ENCODE measurements at places on chromosomes 7 and 10.

DNA sequence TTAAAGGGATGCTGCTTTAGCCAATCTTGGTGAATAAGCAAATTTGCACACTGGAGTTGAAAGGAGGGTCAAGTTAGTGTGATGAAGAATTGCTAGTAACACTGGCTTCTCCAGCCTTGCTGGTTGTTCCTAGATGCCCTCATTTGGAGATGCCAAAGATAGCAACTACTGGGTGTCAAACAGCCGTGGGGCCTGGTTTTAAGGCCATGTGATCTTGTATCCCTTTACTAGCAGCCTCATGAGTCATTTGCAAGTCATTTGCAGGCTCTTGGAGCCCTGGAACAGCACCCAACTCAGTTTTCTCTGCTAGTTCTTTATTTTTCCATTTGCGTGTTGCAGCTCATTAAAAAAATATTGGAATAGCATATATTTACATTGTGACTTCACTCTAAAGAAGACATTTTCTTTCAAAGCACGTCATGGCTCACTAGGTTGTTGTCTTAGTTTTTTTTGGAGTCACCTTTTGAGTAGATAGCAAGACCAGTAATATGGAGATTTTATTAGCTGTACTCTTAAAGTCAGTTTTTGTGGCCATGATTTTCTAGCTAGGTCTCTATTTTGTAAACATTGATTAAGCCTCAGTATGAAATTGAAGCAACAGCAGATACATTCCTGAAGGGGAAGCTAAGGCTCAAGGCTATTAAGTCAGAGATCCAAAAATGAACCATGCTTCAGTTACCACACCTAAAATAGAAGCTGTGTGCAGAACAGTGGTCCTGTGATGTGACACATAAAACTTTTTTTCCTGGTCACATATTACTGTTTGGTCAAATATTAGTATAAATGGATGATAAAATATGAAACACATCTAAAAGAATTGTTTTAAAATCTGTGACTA lies 1.3 kb downstream of the LSMEM1 start:
- no peak for DNase-seq

GRCh38 chr7:152338561-152338960 lies 97.2 kb downstream of the KMT2C start:
- DNase-seq = no peak

GRCh38 chr10:93947055-93947454 lies 46.7 kb upstream of the PLCE1 start:
- no peak for DNase-seq

DNA sequence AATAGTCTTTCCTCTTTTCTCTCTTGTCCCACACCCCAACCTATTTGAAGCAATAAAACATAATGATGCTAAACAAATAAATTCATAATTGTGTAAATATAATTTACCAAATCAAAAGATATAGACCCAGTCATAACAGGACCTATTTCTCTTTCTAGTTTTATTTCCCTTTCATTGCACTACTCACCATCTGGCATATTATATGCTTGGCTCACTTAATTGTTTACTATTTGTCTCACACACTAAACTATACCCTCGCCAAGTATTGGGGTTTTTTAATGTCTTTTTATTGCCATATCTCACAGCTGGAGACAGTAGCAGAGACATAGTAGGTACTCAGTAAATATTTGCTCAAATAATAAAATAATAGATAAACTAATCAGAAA lies 597.5 kb upstream of the PCDH15 start:
- DNase-seq = no peak

- no peak for DNase-seq
Measured at GRCh38 chr7:141071855-141072547, 1.9 kb upstream of the TMEM178B start.

DNA sequence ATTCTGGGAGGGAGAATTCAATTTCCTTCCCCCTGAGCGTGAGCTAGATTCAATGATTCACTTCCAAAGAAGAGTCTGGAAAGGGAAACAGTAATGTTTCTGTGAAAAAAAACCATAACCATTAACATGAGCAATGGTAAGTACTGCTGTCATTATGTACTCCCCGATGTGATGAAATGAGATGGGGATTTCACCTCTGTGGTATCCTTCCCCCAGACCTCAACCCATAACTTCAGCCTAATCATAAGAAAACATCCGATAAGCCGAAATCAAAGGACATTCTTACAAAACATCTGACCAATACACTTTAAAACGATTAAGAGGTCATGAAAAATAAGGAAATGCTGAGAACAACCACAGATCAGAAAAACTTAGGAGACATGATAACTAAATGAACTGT lies 27.2 kb downstream of the EZH2 start:
- DNase-seq = no peak

DNA sequence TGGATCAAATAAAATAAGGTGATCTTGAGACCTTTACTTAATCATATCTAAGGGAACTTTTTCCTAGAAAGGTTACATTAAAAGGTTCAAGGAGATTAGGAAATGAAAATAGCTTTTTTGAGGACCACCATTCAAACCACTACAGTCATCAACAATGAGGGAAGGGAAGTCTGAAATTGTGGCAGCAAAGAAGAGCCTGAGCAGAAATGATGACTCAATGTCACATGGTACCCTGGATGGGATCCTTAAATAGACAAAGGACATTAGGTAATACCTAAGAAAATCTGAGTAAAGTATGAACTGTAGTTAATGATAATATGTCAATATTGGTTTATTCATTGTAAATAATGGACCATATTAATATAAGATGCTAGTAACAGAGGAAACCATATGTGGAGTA lies 236.0 kb downstream of the SEMA3D start:
- no peak for DNase-seq

GRCh38 chr10:112813866-112814591 lies 136.0 kb upstream of the TCF7L2 start:
- DNase-seq = no peak

DNA sequence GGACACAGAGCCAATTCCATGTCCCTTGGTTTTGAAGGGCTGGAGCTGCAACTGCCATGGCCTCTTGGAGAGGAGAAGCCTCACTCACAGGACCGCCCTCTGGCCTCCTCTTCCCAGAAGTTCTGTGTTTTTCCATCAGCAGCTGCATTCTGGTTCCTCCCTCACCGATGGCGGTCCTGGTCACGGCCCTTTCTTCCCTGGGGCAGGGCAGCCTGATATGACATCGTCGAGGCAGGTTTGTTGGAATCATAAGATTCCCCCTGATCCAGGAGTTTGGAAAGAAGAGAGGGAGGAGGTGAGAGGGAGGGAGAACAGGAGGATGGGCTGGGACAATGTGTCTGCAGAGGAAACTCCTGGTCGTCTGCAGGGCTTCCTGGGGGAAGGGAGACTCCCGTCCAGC lies 82.7 kb upstream of the PDZD8 start:
- DNase-seq = no peak

- no peak for DNase-seq
Measured at GRCh38 chr10:117631276-117632145, 89.0 kb downstream of the EMX2 start.

- no peak for DNase-seq
Measured at GRCh38 chr7:122626785-122627184, 72.1 kb downstream of the RNF133 start.

GRCh38 chr10:77355844-77356243 lies 281.8 kb downstream of the KCNMA1 start:
- DNase-seq = no peak

DNA sequence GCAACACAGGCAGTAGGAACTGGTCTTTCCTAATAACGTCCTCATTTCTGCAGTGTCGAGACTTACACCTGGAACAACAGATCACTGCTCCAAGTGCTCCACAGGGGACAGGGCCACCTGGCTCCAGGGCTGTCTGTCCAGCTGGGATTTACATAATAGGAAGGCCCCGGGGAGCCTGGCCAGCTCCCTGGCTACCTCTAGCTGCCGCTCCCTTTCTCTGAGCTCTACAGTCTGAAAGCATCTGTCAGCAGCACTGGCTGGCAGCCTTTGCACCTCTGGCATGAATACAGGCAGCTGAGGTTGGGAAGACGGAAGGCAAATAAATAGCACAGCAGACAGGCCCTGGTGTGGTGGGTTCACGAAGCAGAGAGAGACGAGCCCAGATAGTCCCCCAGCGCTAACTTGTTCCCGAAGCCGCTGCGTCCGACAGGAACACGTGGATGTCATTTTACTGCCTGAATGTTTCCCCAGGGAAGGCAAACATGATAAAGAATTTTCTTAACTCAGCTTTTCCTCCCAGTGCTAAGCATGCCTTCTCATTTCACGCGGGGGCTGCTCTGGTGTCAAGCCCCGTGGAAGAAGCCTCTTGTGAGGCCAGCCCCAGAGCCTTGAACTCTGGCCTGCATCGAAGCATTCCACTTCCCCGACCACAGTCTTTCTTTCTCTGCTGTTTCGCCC lies 105.4 kb downstream of the ITIH5 start:
- DNase-seq = no peak

GRCh38 chr10:76202777-76203176 lies 771.4 kb downstream of the LRMDA start:
- DNase-seq = no peak

GRCh38 chr10:77268721-77269120 lies 368.9 kb downstream of the KCNMA1 start:
- DNase-seq = no peak

GRCh38 chr7:45407730-45408408 lies 166.3 kb upstream of the ADCY1 start:
- no peak for DNase-seq

- DNase-seq = no peak
Measured at GRCh38 chr7:158369290-158369689, 218.3 kb downstream of the PTPRN2 start.

DNA sequence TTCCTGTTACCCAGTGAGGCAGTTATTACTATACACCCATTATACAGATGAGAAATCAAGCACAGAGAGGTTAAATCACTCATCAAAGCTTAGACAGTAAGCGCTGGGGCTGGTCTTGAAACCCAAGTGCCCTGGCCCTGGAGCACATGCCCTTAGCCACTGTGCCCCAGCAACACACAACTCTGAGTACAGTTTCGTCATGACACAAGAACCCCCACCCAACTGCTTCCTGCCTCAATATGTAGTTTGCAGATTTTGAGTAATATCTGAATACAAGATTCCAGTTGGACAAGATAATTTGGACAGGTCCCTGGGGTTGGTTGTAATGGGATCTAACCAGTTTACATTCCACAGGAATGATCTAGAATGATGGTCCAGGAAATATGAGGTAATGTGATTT lies 62.8 kb downstream of the SH3PXD2A start:
- DNase-seq = no peak

- DNase-seq = no peak
Measured at GRCh38 chr7:36546331-36546730, 156.7 kb downstream of the ANLN start.

GRCh38 chr7:33909755-33910154 lies 4.4 kb downstream of the BMPER start:
- DNase-seq = no peak

GRCh38 chr10:47409171-47409865 lies 25.2 kb upstream of the ZNF488 start:
- DNase-seq = no peak

GRCh38 chr7:54788664-54789063 lies 29.7 kb upstream of the SEC61G start:
- no peak for DNase-seq

GRCh38 chr10:132047575-132048293 lies 18.0 kb upstream of the JAKMIP3 start:
- no peak for DNase-seq

DNA sequence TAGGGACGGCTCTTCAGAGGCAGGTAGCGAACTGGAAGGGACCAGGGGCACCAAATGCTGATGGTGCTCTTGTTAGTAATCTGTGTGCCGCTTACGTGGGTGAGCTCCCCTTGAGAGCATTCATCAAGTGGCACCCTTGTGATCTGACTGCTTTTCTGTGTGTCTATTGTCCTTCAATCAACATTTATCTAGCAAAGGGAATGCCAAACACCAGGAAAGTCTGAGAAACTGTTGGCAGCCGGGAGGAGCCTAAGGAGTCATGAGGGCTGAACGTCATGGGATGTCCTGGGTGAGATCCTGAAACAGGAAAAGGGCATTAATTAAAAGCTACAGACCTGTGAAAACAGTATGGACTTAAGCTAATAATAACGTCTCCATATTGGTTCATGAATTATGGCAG lies 733.1 kb downstream of the TYW1 start:
- DNase-seq = no peak

- no peak for DNase-seq
Measured at GRCh38 chr7:24727154-24728120, 29.8 kb downstream of the GSDME start.

DNA sequence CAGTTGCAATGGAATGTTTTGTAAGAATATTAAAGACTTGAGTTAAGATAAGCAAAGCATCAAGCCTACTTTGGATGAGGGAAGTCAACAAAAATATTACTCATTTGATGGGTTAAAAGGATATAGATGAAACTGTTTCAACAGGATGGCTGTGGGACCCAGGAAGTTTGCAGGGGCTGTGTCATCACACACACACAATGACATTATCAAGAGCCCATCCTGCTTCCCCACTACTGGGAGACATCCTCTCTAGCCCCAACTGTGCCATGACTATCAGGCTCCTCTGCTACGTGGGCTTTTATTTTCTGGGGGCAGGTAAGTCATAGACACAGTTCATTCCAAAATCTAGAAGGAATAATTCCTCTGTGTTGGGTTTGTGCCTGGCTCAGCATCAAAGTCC lies 78.8 kb upstream of the PRSS1 start:
- no peak for DNase-seq

DNA sequence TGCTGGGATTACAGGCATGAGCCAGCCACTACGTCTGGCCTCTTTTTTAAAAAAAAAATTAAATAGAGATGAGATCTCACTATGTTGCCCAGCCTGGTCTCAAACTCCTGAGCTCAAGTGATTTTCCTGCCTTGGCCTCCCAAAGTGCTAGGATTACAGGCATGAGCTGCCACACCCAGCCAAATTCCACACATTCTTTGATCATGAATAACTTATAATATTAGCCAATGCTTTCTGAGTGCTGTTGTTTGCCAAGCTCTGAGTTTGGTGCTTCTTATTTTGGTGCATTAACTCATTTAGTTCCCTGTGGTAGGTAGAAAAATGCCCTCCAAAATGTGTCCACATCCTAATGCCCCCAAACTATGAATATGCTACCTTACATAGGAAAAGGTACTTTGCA lies 47.2 kb upstream of the MKI67 start:
- no peak for DNase-seq

DNA sequence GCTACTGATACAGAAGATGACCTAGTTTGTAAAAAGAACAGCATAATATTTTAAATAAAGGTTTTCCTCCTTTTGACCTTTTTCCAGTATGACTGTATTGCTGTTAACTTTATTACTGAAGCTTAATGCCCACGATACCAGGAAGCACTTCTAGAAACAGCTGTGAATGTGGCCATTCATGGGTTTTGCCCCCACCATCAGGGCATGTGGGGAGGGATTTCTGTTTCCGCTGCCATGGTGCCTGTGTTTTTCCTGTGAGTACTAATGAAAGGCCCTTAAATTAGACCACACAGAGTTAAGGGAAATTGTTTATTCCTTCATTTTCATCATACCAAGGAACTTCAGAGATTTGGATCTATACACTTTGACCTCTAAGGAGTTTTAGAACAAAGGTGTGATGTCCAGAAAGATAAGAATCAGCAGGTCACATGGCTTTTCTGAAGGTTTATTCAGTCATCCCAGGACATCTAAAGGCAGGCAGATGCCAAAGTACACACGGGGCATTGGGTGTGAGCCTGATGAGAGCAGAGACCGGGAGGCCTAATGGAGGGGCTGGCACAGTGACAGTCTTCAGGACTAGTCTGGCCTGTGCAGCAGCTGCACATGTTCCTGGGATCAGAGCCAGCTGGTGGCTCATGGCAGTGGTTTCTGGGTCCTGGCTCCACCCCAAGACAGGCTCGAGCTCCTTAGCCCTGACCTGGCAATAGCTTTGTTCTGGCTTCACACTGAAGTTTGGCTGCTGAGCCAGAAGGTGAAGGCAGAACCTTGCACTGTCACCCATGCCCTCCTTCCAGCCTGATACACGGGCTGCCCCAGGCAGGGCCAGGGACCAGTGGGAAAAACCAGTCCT lies 190.9 kb downstream of the REEP3 start:
- DNase-seq = no peak

GRCh38 chr10:44030132-44030531 lies 354.8 kb downstream of the CXCL12 start:
- no peak for DNase-seq
